C1 segment of cervical spinal cord (tissue), 14 donors: ENCODE measurements at places on chromosomes 5 and 9.
A peak's percentile ranks its signal among the peaks of the same experiment; 100 is the strongest.

GRCh38 chr5:51203598-51203997, 179.7 kb upstream of the ISL1 start:
- no peak for DNase-seq

- DNase-seq: no peak
Measured at GRCh38 chr5:135695656-135696313, 117.0 kb upstream of the CXCL14 start.

- no peak for DNase-seq
Measured at GRCh38 chr5:134090522-134090921, 24.0 kb upstream of the TCF7 start.

DNA sequence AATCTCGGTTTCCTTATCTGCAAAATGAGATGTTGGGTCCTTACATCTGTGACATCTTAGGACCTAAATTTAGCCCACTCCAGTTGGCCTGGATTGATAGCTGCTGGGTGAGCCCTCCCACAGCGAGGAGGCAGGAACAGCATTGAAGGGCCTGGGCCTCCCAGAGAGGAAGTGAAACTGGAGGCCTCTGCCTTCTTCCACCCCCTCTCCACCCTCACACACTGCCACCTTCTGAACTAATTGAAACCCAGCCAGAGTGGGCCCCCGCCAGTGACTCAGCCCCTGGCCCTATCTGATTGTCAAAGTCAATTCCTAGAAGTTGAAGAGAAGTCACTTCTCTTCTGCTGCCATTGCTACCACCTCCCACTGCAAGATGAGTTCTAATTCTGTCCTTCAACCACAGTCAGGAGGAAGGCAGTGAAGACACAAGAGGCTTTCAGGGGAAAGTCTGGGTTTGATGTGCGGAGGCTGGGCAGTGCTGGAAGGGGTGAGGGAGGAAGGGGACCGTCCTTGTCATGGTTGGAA, 55.2 kb upstream of the NEK6 start:
- DNase-seq: peak; percentile 41
